ENCODE measurements at places on chromosomes 13 and 19. TPM values are rescaled to one million over a fixed set of nuclear protein-coding genes. Genes with fewer than 3 reads are reported as not detected.

Gene DHRS12
- total RNA-seq, result 3.9 TPM

Gene BCKDHA
- total RNA-seq, result 20.1 TPM

Gene FGF21
- not detected for total RNA-seq

Gene AMH
- total RNA-seq, result 5.1 TPM

Gene MATK
- total RNA-seq, result 32.3 TPM

Gene VAV1
- total RNA-seq, result 78.9 TPM

DNA sequence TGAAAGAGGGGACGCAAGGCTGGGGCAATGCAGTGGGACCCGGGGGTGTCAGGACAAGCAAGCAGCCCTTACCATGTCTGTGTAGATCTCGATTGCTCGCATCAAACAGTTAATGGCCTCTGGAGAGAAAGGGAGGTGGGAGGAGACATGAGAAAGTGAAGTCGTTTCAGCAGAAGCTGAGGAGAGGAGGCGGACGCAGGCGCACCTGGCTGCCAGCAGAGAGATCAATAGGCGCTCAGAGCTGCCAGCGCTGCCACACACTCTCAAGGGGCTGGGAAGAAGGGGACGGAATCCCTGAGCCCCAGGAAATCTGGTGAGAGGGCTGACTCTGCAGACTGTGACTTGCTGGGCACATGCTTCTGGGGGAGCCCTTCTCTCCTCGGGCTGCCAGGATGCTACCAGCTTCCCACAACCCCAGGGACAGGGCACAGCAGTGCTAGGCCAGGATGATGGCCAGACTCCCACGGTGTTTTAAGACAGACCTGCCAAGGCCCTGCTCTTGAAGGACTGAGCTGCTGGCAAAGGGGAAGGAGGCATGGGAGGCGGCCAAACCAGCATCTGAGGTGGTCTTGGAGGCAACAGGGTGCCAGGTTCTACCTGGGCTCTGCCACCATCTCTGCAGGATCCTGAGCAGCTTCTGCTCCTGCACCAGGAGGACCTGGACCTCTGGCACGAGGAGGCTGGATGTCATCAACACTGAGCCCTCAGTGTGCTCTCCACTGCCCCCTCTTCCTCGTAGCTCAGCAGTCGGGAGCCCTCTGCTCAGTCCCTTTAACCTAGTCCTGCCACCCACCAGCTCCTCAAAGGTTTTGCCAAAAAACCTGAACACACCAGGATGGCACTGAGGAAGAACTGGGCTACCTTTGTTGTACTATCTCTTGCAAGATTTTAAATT is 11.7 kb upstream of the KPTN start:
- H3K4me1 ChIP-seq, result no peaks in the 10 kb centered on the region
- no peak for DNase-seq
- H3K27me3 ChIP-seq, result no peaks in the 10 kb centered on the region
- no peak overlapping the region for H3K27ac ChIP-seq
- H3K4me3 ChIP-seq, result no peak overlapping the region

GRCh38 chr13:56736966-56737365 is 403.8 kb upstream of the PRR20A start:
- H3K4me1 ChIP-seq, result no peaks in the 10 kb centered on the region
- no peaks in the 10 kb centered on the region for H3K27me3 ChIP-seq
- H3K4me3 ChIP-seq, result no peak overlapping the region
- H3K36me3 ChIP-seq, result no peaks in the 10 kb centered on the region

DNA sequence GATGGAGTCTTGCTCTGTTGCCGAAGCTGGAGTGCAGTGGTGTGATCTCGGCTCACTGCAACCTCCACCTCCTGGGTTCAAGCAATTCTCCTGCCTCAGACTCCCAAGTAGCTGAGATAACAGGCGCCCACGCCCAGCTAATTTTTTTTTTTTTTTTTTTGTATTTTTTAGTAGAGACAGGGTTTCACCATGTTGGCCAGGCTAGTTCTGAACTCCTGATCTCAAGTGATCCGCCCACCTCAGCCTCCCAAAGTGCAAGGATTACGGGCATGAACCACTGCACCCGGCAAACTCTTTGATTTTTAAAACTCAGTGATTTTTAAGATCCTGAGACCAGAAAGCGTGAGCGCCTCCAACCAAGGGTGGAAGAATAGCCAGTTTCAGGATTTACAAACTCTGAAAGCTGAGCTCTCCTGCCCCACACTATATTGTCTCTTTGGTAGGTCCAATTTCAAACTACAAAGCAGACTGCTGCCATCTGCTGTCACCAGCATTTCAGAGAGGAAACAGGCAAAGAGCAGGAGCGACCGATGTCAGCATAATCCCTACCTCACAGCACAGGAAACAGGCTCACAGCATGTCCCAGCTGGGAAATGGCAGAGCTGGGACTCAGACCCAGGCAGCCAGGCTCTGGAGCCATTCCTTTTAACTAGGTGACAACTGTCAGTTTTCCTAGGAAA is 9.2 kb downstream of the NOSIP start:
- peaks cover 22% of the 10 kb centered on the region for H3K36me3 ChIP-seq
- H3K27ac ChIP-seq, result peak overlapping the region; percentile 69
- peaks cover 46% of the 10 kb centered on the region for H3K4me1 ChIP-seq
- DNase-seq, result peak; percentile 87
- peak overlapping the region; percentile 41 for H3K4me3 ChIP-seq

DNA sequence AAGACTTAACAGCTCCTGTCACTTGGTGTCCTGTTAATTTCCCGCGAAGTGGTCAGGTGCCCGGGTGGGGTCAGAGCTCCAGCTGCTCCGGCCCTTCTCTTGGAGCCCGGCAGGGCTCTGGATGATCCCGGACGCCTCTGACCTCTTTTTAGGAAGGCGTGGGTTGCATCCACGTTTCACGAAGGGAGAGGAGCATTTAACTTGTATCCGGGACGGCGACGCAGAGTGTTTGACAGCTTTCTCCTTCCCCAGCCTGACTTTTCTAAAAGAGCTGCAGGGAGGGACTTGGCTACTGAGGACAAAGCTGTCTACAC is 656 bp downstream of the ZNF155 start:
- H3K27ac ChIP-seq, result peak overlapping the region; percentile 93
- H3K27me3 ChIP-seq, result no peaks in the 10 kb centered on the region
- H3K4me3 ChIP-seq, result peak overlapping the region; percentile 97

DNA sequence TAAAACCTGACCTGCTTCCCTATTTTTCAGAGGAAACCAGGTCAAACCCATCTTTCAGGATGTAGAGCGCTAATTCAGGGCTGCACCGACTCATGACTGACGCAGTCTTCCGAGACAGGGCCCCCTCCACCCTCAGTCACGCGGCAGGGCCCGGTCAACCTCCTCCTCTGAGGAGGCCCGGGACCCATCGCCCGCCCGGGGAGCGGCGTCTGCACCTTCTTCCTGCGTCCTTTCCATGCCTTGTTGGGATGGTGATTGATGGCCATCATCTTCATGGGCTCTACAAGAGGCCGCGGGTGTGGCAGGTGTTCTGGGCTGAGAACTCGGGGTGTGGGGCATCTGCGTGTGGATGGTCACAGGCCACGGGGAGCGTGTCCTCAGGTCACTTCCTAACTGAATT is 26.0 kb downstream of the GRTP1 start:
- DNase-seq, result no peak
- H3K27ac ChIP-seq, result no peak overlapping the region
- no peaks in the 10 kb centered on the region for H3K27me3 ChIP-seq
- no peaks in the 10 kb centered on the region for H3K4me1 ChIP-seq

- no peaks in the 10 kb centered on the region for H3K27me3 ChIP-seq
- H3K4me3 ChIP-seq, result no peak overlapping the region
- DNase-seq, result no peak
These were observed 67.9 kb downstream of the CCDC70 start for GRCh38 chr13:51929699-51930098.

GRCh38 chr13:21426238-21426637 is 32.9 kb downstream of the ZDHHC20 start:
- no peak overlapping the region for H3K4me3 ChIP-seq
- no peak for DNase-seq
- H3K27me3 ChIP-seq, result no peaks in the 10 kb centered on the region
- peaks cover 18% of the 10 kb centered on the region for H3K4me1 ChIP-seq
- peaks cover 34% of the 10 kb centered on the region for H3K36me3 ChIP-seq

DNA sequence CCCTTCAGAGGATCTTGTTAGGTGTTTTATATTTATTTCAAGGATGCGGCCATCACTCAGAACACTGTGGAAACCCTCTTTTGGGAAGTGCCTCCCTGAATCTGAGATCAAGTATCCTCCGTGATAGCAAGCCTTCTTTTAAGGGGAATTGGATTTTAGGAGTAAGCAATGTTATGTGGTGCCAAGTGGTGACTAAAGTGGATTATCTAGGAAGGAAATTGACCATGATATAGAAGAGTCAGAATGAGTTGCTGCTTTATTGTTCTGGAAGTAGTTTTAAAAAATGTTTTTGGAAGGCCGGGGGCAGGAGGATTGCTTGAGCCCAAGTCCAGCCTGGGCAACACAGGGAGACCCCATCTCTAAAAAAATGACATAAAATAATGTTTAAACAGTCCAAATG is 6.7 kb downstream of the ERCC5 start:
- H3K4me1 ChIP-seq, result peaks cover 32% of the 10 kb centered on the region
- no peak overlapping the region for H3K27ac ChIP-seq
- no peaks in the 10 kb centered on the region for H3K27me3 ChIP-seq
- peaks cover 40% of the 10 kb centered on the region for H3K36me3 ChIP-seq
- no peak for DNase-seq
- H3K4me3 ChIP-seq, result no peak overlapping the region

GRCh38 chr13:24271601-24272451 is 37.6 kb upstream of the C1QTNF9 start:
- DNase-seq, result peak; percentile 90
- peak overlapping the region; percentile 96 for H3K27ac ChIP-seq
- peaks cover 2% of the 10 kb centered on the region for H3K27me3 ChIP-seq
- peak overlapping the region; percentile 91 for H3K4me3 ChIP-seq
- H3K36me3 ChIP-seq, result peaks cover 23% of the 10 kb centered on the region

GRCh38 chr13:40375489-40376171 is 290.8 kb downstream of the FOXO1 start:
- H3K36me3 ChIP-seq, result peaks cover 5% of the 10 kb centered on the region
- no peak for DNase-seq
- peaks cover 33% of the 10 kb centered on the region for H3K4me1 ChIP-seq
- H3K4me3 ChIP-seq, result no peak overlapping the region
- H3K27ac ChIP-seq, result no peak overlapping the region

GRCh38 chr13:59494151-59494550 is 669.6 kb downstream of the DIAPH3 start:
- no peaks in the 10 kb centered on the region for H3K27me3 ChIP-seq
- DNase-seq, result no peak
- peaks cover 2% of the 10 kb centered on the region for H3K4me1 ChIP-seq
- H3K27ac ChIP-seq, result no peak overlapping the region
- H3K36me3 ChIP-seq, result no peaks in the 10 kb centered on the region
- no peak overlapping the region for H3K4me3 ChIP-seq

GRCh38 chr19:39448271-39448670 is 2.9 kb downstream of the SUPT5H start:
- no peaks in the 10 kb centered on the region for H3K27me3 ChIP-seq
- peaks cover 61% of the 10 kb centered on the region for H3K36me3 ChIP-seq
- peak overlapping the region; percentile 96 for H3K27ac ChIP-seq

All from activated CD4-positive, alpha-beta T cell treated with anti-CD3 and anti-CD28 coated beads, Interleukin-2, amount 10 ng/mL, durations not matched to agents 24 days and 14 days (primary cell).